IPS DF 19.7 (cell line): ENCODE measurements at places on chromosomes 13 and 19.

DNA sequence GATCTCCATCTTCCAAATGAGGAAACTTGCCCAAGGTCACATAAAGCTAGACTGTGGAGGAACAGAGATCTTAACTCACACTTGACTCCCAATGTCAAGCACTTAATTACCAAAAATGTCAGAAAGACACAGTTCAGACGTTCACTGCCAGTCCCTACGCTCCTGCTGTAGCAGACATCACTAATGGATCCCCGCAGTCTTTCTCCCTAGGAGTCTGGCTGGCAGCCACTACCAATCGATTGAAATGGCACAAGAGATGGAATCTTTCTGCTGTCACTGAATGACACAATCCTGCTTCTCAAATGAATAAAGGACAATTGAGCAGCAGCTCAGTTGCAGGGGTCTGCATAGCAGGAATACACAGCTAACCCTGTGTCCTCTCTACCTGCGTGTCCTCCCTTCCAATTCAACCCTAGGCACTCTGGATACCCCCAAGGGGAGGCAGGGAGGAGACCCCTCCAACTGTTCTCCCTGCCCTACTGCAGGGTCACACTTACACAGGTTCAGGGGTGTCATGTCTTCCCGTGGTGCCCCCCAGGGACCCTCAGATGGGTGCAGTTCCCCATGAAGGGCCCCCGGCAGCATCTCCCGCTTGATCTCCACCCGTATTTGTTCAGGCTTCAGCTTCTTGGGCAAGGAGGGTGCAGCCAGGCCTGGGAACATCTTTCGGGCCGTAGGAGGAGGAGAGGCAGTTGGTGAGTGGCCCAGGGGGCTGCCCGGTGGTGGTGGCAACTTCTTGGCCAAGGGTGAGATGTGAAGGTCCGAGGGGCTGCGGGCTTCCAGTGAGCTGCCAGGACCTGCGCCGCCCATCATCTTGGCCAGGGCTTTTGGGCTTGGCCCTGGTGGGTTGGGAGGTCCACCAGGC, 7.9 kb upstream of the AKAP8L start:
- DNase-seq = no peak

- no peak for DNase-seq
These were observed 16.7 kb upstream of the PLPP2 start for GRCh38 chr19:307793-308420.

- no peak for DNase-seq
These were observed 34.5 kb downstream of the C13orf46 start for GRCh38 chr13:113939129-113939943.

GRCh38 chr13:73369095-73369494, 310.3 kb downstream of the KLF5 start:
- DNase-seq = no peak

DNA sequence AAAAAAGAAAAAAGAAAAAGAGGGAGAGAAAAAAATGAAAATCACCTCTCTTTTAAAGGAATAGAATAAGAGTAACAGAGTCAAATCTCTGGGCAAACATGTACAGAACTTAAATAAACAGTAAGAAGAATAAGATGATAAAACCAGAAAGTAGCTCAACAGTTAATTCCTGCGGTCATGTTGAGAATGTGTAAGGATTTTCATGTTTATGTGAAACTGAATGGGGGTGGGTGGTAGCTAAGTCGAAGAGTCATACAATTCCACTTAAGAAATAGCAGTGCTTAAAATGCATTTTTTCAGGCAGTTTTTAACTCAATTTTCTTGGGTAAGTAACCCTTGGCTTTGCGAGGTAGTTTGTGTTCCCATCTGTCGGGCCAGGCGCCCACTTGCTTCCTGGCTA, 60.9 kb downstream of the PEX11G start:
- no peak for DNase-seq

DNA sequence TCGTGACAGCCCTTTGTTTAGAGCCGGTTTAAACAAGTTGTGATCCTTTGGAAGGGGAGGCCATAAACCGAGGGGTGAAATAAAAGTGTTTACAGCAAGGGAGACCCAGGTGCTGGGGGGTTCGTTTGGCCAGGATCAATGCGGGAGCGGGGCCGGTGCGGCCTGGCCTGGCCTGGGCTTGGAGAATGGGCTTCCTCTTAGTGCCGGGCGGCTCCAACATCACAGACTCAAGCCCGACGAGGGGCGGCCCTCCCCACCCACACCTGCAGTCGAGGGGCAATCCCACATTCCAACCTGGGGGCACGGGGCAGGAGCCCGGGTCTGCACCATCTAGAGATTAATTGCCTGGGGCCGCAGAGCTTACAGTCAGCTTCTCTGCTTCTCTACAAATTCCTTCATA, 42.8 kb upstream of the GTF3A start:
- DNase-seq = no peak

DNA sequence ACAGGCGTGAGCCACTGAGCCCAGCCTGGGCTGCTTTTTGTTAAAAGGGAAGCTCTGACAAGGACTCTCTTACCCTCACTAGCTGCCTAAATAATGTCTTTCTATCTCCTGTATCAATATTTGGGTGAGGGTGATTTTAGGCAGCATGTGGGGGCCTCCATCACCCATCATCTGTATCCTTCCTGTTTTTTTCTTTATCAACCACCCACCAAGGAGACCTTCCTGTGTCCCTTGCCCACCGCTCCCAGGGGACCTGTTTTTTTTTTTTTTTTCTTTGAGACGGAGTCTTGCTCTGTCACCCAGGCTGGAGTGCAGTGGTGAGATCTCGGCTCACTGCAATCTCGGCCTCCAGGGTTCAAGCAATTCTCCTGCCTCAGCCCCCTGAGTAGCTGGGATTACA, 5.4 kb upstream of the NDUFB7 start:
- no peak for DNase-seq

DNA sequence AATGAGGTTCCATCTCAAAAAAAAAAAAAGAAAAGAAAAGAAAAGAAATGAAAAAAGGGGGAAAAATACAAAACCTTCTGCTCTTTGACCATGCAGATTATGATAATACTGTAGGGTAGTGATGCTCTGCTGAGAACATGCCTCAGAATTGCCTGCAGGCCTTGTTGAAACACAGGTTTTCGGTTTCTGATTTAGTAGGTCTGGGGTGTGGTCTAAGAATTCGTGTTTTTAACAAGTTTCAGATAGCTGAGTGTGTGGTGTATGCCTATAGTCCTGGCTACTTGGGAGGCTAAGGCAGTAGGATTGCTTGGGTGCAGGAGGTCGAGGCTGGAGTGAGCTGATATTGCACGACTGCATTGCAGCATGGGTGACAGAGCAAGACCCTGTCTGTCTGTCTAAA, 14.9 kb upstream of the CYP2B6 start:
- DNase-seq = no peak

GRCh38 chr19:15291089-15291488, 41.2 kb downstream of the BRD4 start:
- no peak for DNase-seq

- DNase-seq = no peak
These were observed 266.2 kb upstream of the SOX21 start for GRCh38 chr13:94978516-94978915.

GRCh38 chr19:38718747-38719543, 25.3 kb downstream of the CAPN12 start:
- no peak for DNase-seq

GRCh38 chr19:16860118-16860517, 28.7 kb upstream of the F2RL3 start:
- DNase-seq = no peak

DNA sequence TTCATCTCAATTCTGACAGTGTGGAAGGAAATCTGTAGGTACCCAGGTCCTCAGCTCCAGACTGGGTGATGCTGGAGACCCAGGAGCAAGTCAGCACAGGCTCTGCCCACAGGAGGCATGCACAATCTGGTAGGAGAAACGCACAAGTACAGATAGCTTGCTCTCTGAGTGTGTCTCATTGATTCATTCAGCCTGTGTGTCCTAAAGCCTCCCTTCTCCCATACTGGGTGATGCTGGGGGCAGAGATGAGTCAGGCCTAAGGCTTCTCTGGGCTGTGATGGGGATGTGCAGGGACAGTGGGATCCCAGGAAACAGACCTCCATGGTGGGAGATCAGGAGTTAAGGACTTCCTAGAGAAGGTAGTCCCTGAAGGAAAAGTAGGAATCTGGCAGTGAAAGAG, 6.8 kb downstream of the ZNF526 start:
- no peak for DNase-seq

DNA sequence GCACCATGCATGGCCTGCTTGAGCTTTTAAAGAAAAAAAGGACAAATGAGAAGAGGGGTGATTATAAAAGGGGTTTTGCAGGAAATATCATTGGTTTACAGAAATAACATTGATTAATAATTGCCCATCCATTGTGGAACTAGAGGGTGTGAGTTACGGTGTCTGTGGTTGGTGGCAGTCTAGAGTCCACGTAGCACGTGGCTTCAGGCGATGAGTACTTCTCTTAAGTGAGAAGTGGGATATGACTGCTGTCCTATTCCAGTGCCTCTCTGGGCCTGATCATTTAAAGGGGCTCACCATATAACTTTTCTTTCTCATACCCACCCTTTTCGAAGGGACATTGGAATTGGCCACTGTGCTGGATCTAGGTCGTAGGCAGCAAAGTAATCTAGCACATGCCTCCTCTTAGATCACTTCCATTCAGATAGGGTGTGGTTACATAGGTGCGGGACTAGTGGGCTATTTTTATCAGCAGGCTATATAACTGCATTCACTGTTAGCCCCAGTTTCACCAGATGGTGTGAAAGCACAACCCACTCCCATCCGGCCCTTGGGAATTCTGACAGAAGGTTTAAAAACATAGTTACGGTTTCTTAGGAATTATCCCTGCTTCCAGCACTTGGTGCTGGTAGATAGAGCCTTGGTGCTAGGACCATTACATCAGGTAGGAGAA, 19.9 kb downstream of the PPP5C start:
- DNase-seq = no peak

DNA sequence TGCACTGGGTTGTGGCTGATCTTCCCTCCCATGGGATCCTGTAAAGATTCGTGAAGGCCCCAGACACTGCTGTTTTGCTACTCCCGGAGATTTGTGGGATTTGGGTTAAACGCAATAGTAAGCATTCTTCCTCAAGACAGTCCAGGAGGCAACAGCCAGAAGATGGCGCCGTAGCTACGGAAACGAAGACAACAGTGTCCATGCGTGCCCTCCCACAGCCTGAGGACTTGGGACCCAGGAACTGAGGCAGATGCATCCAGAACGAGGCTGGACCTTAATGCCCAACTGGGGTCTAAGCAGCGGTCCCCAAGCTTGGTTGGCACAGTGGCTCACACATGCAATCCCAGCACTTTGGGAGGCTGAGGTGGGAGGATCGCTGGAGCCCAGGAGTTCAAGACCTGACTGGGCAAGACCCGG, 57.6 kb upstream of the ZNF507 start:
- peak; percentile 64 for DNase-seq

DNA sequence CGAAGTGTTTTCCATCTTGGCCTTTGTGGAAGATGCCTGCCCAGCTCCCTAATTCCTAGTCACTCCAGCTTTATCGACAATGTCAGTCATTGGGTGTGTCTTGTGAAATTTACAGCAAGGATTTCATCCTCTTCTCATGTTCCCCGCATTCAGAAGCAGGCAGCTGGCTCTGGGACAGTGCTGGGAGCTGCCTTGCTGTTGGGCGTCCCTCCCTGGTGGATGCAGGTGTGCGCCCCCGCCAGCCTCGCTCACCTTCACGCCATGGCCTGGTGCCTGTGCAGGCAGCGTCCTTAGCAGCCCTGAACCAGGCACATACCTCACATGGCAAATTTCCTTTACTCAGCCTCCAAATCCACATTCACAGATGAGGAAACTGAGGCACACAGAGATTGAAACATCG, 39.7 kb upstream of the TFDP1 start:
- no peak for DNase-seq

DNA sequence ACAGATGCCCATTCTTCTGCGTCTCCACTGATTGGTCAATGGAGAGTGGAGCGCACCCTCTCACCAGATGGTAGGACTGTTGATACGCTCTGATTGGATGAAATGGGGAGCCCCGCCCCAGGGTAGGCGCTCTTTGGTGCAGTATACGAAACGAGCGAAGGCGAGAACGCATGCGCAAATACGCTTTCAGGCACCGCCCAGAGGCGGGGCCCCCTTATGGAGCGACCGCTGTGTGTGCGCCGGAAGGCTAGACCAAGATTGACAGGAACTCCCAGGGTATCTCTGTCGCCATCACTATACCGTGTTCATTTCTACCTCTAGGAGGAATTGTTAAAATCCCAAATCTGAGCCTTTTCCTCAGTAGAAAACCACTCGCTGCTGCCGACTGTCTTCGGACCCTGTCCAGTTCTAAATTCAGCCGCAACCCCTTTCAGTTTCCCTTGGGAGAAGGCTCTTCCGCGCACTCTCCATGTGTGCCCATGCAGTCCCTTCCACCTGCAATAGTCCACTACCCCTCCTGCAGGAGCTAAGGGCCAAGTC, 720 bp upstream of the HNRNPL start:
- DNase-seq = no peak

DNA sequence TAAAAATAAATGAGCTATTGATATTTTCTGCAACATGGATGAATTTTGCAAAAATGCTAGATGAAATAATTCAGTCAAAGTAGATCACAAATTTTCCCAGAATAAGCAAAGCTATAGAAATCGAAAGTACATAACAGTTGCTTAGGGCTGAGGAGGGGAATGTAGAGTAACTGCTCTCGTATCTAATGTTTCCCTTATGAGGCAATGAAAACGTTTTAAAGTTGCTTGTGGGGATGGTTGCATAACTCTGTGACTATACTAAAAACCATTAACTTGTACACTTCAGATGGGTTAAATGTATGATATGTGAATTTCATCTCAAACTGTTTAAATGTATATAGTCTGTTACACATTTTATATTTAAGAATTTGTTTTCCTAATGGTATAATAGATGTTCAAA, 231.7 kb downstream of the GGACT start:
- no peak for DNase-seq

DNA sequence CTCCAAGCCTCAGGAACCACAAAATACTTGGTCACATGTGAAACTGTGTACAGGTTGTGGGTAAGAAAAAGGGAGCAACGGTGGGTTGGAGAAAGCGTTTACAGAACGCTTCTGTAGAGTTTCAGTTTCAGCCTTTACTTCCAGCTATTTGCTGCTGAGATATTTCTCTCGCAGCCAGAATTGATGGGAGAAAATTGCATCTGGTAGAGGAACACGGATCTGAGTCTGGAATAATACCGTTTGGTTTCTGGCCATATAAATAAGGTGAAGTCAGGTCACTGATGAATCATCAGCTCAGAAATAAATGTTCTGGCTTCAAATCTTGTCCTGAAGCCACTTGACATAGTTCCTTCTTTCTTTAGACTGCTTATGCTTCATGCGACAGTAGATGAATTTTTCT, 20.3 kb upstream of the RFC3 start:
- DNase-seq = no peak

- no peak for DNase-seq
These were observed 1.8 kb upstream of the CTXN1 start for GRCh38 chr19:7927605-7928333.

- DNase-seq = no peak
These were observed 22.4 kb upstream of the RNASEH2B start for GRCh38 chr13:50887151-50887550.

- no peak for DNase-seq
These were observed 1.5 kb downstream of the PLEKHF1 start for GRCh38 chr19:29666578-29667386.

GRCh38 chr19:12777217-12778016, 2.1 kb upstream of the HOOK2 start:
- no peak for DNase-seq
